A549 treated with Hydrocortisone at 1 μM for 4 hours (cell line): ENCODE measurements at places on chromosomes 7 and 10. TPM values are rescaled to one million over a fixed set of nuclear protein-coding genes. Genes with fewer than 3 reads are reported as not detected.

DIP2C gene
- 9.6 to 14.7 TPM (median 12.9 TPM) in 5 replicates for total RNA-seq

OR13A1 gene
- total RNA-seq = 0.05 TPM in 1 of 5 replicates, not detected in the others

PARG gene
- total RNA-seq = 14.7 to 22.3 TPM (median 19.3 TPM) in 5 replicates

ENO4 gene
- total RNA-seq = 0.13 to 0.96 TPM (median 0.36 TPM) in 5 replicates

COL13A1 gene
- total RNA-seq = 0.14 to 0.30 TPM (median 0.25 TPM) in 5 replicates

NDUFA5 gene
- 29.9 to 42.4 TPM (median 33.4 TPM) in 5 replicates for total RNA-seq

TLX1 gene
- total RNA-seq = not detected in 5 replicates

RAMP3 gene
- not detected in 5 replicates for total RNA-seq
